ENCODE measurements at places on chromosomes 1 and 21. TPM values are rescaled to one million over a fixed set of nuclear protein-coding genes. Genes with fewer than 3 reads are reported as not detected.

The CRYBG2 gene
- total RNA-seq = 63.3 TPM

DNA sequence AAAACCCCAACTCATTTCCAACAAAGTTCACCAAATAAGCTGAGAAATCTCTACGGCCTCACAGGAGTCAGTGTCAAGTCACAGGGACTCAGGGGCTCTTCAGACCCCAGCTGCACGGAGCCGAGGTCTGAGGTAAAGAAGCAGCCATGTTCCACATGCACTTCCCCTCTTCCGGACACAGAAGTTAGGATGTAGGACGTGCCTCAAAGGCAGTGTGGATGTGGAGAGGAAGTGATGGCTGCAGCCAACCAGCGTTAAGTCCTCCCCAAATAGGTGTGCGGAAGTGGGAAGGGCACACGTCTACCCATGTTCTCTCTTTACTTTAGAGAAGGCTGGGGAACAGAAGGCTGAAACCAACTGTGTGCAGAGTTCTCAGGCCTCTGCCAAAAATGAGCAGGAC lies 14.6 kb upstream of the NCF2 start:
- no peak for DNase-seq

- DNase-seq = no peak
Measured at GRCh38 chr1:236509203-236509602, 14.6 kb upstream of the LGALS8 start.

The NBPF10 gene
- 2.3 TPM for total RNA-seq

Measured in Caco-2 (cell line).